Central memory CD4-positive, alpha-beta T cell (primary cell): ENCODE measurements at places on chromosomes 7 and 10.

DNA sequence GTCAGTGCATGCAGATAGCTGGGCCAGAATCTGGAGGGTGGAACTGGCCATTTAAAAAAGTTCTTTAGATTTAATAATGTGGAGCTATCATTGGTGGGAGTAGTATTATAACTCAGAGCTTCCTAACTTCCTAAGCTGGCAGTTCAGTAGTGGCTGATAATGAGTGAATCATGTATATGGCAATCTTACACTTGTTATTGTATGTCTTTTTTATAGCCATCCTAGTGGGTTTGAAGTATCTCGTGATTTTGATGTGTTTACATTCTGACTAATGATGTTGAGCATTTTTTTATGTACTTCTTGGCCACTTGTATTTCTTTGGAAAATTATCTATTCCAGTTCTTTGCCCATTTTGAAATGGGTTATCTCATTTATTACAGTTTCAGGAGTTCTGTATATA lies 15.4 kb downstream of the TFAM start:
- DNase-seq = no peak

GRCh38 chr7:127770885-127771284 lies 118.9 kb downstream of the SND1 start:
- DNase-seq = no peak

DNA sequence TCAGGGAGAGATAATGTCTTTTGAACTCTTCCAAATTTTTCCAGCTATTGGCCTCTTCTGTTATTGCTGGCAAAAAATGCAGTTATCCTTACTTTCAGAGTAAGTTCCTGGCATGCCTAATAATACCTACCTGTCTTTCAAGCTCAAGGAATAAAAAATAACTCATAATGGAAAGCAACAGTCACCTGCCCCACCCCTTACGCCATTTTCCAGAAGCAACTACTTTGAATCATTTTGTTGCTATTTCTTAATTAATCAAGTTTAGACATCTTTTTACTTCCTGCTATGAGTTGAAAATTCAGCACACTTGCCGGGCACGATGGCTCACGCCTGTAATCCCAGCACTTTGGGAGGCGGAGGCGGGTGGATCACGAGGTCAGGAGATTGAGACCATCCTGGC lies 23.0 kb upstream of the CDK13 start:
- DNase-seq = no peak

GRCh38 chr7:85154282-85154937 lies 32.4 kb downstream of the SEMA3D start:
- DNase-seq = no peak

DNA sequence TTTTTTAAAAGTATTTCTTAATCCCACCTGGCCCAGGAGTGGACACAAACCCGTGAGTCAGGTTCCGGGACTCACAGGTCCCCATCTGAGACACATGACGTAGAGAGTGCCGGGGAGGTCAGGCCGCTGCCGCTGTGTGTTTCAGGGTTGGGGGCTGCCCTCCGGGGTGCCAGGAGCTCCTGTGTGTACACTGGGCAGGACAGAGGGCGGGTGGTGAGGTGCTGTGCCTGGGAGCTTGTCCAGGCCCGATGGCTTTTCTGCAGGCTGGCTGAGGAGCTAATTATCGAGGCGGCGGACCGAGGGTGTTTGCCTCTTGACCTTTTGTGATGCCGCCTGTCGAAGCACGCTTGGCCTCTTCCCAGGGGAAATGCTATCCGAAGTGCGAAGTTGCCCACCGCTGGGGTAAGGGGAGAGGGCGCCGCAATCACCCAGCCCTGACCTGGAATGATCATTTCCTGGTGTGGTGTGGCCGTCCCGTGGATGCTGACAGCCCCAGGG lies 42.1 kb downstream of the FOXL3 start:
- DNase-seq = no peak

DNA sequence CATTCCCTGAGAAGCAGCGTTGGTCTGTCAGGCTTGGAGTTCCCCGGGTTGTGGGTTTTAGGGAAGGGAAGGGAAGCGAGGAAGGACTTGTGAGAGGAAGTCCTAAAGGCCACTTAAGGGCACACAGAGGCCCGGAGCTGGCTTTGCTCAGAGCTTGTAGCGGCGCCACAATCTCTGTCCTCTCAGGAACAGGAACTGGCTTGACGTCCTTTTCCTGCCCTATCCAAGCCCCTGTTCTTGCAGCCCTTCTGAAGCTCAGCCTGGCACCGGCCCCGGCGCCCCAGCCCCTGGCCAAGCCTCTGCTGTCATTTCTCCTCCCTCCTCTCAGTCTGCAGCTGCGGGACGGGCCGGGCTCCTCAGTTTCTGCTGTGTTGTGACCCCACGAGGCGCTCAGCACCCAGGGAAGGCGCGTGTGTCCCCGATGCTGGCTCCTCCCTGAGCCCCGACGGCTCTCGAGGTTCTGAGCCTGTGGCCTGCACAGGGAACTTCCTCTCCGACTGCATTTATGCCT lies at the start of gene GIMAP8:
Gene GIMAP8, plus strand, starts transcription at position 140 of the 511 bp plus-strand sequence. CDS start 16,069 bp downstream, outside the sequence.
- DNase-seq = peak; percentile 66

DNA sequence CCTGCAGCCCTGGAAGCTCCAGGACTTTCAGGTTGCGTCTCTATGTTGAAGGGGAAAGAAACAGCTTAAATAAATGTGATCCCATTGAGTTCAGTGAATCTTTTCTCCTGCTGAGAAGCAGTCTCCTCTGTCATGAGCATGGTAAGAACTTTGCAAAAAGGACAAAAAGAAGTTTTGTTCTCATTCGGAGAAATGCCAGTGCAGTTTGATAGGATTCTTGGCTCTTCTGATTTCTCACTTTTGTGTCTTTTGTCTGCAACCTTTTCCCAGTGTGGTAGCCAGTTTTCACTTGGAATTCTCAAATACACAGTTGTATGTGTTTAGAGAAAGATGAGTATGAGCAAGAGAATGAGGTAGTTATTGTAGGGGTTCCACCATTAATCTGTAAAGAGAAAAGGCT lies 64.3 kb downstream of the AP3M1 start:
- DNase-seq = no peak

DNA sequence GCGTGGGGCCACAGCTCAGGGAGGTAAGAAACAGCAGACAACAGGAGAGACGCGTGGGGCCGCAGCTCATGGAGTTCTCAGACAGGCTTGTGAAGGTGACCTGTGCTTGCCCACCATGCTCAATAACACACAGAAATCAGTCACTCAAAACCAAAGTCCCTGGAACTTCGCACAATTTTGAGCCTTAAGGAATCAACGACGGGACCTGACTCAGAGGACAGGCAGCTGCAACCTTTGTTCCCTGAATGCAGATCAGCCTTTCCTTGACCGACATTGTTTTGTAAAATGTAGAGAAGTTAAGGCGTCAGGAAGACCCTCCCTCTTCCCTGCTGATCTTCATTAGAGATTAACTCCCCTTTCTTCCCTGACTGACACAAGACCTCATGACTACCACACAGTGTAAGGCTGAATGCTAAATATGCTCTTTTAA lies 8.5 kb upstream of the KNDC1 start:
- no peak for DNase-seq

DNA sequence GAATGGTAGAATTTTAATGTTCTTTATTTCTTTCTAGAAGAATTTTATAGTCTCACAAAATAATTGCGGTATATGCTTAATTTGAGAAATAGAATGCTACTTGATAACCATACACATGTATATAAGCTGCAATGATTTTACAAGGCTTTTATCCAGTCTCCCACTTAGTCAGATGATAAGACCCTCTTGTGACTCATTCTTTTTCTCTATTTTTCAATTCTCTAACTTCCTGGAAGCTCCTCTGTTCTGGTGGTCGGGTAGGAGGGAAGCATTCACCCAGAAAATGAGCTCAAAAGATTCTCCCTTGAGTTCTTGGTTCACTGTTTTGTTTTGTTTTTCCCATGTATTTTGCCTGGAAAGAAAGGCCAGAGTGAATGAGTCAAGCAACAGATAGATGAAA lies 546.6 kb downstream of the INHBA start:
- DNase-seq = no peak

- peak; percentile 86 for DNase-seq
These were observed 187.8 kb downstream of the FAM107B start for GRCh38 chr10:14586901-14587300.

DNA sequence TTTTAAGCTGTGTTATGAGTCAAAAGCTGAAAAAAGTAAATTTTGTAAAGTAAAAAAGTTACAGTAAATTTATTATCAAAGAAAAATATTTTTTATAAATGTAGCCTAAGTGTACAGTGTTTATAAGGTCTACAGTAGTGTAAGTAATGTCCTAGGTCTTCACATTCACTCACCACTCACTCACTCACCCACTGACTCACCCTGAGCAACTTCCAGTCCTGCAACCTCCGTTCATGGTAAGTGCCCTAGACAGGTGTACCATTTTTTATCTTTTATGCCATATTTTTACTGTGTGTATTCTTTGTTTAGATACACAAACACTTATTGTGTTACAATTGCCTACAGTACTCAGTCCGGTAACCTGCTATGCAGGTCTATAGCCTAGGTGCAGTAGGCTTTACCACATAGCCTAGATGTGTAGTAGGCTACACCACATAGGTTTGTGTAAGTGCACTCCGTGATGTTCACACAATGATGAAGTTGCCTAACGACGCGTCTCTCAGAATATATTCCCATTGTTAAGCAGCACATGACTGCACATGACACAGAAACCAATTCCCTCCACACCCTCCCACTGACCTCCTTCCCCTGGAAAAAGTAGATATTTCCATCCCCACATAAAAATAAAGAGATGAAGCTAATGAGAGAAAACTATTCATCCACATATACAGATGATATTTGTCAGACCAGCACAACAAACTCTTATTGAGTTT lies 44.8 kb upstream of the FGL2 start:
- no peak for DNase-seq

DNA sequence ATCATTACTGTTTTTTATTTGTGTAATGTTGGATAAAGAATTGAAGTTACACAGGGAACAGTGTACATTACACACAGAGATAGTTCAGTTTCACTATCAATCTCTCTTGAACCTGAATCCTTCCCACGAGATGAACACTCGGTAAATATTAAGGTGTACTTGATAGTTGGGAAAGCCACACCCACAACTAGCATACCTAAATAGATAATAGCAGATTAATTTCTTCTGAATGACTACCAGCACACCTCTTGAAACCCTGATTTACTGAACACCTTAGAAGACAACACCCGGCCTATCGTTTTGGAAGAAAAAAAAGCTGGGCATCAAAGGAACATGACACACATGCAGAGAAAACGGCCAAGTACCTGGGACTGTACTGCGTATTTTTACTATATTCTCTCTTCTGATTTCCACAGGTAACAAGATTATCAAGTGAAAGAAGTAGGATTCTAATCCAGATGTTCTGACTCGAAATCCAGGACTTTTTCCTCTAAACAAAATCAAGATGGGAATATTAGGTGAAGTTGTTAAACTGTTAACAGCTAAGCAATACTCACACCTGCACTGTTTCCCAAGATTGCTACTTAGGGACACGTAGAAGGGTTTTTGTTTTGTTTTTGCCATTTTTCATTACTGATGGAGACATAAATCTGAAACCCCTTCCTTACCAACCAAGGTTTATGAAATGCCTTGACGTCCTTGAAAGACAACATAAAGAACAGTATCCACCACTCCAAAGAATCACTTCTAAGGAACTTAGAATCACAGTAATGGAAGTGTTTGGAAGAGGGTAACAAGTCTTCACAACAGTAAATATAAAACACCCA lies 1.0 kb downstream of the CCDC186 start:
- peak; percentile 4 for DNase-seq

DNA sequence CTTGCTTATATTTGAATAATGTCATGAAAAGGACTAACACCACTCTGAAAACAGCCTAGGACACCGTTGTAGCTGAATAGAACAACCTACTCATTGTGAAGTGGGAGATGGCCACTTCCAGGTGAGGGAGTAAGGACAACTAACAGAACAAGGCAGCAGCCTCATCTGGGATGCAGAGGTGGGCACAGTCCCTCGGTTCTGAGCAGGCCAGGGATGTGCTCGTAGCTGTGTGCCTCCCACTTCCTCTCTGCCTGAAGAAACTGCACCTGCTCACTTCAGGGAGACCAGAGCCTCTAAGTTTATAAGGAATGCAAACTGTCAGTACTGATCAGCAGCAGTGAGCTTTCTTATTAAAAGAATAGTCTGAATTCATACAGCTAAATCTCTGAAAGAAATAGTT lies 2.5 kb downstream of the VSTM4 start:
- DNase-seq = no peak

DNA sequence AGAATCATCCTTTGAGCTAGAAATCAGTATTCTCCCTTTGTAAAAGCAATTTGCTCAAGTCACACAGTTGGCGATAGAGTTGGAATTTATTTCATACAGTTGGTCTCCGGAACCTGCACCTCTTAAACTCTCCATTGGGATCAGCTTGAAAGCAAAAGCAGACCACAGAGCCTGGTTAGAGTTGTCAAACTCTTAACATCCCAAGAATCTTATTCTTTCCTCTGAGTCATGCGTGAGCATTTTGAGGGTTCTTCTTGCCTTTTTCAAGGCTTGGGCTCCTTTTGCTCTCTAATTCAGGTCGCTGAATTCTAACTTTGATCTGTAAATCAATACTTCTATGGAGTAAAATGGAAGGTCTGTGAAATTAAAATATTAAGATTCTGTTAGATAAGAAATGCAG lies 19.6 kb upstream of the SCIN start:
- DNase-seq = no peak

DNA sequence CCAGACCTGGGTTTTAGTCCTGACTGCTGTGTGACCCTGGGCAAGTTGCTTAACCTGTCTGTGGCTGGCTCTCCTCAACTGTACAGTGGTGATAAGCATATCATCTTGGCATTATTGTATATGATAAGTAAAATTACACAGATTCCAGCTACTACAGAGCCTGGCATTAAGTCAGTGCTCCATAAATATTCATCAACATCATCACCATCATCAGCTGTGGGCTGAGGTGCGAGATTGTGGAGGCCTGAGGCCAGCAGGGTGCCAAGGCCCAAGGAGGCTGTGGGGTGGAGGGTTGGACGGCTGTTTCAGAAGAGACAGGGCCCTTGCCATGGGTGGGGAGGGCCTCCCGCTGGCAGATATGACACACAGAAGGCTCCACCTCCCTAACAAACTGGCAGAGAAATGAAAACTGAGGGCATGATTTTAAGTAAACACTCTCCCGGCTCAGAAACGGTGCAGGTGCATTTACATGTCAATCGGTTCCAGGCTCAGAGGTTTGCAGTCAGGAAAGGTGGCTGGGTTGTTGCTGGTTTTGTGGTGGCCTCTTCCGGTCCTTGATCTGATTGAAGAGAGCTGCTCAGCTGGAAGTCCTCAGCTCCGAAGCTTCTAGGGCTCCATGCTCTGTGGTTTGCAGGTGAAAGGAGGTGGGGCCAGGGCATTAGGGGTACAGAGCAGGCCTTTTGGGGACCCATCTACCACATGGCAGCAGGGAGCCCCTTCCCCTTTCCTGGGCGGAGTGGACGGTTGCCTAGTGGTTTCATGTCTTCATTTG lies 10.2 kb downstream of the CRYGN start:
- DNase-seq = peak; percentile 87

DNA sequence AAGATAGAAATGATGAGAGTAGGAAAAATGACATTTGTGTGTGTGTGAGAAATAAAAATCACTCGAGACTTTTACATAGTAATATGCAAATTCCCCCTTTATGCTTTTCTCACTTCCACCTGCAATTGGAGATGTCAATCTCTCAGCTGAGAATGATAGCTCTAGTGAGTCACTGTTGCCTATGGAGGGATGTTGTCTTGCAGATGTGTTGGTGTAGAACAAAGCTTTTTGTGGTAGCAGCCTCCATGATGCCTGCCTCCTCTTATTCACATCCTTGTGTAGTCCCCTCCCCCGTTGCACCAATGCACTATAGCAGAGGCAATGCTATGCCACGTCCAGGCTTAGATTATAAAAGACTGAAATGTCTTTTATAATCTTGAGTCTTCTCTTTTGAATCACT lies 33.8 kb downstream of the SPAG6 start:
- no peak for DNase-seq

GRCh38 chr10:17255512-17255911 lies 27.5 kb downstream of the VIM start:
- DNase-seq = no peak
